NCI-H2081 (cell line): ENCODE measurements at places on chromosomes 2 and 18.

DNA sequence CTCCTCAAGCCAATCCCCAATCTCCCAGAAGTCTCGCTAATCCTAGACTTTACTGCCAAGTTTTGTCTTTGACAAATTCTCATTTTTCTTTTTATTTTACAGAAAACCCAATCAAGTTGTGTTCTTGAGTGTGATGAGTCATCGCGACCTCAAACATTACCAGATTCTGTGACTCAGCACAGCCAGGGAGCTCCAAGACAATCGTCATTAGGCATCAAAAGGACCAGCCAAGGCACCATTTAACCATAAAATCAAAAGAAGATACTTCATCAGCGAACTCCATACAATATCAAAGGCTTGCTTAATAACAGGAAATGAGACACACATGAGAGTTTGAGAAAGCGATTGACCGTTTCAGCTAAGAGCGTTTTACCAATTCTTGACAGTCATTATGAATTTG is 146.2 kb upstream of the AGAP1 start:
- DNase-seq = no peak

- DNase-seq = no peak
Measured at GRCh38 chr18:332007-332406, 64.2 kb upstream of the THOC1 start.

- DNase-seq = no peak
Measured at GRCh38 chr2:54809819-54810218, 86.4 kb downstream of the EML6 start.

DNA sequence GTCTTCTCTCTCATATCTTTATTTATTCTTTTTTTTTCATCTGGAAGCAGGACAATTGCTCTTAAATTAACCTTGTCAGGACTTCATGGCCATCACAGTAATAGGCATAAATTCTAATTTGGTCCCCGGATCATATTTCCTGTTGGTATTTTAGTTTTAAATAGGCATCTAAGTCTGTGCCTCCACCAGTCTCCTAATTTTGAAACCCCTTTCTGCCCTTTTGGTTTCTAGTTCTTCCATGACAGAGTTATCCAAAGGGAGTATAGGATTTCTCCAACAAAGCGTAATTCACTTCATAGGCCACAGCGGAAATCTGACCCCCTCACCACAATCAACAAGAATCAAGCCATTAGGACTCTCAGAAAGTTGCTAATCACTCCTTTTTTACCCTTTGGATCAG is 3.8 kb downstream of the EPHA4 start:
- DNase-seq = no peak

DNA sequence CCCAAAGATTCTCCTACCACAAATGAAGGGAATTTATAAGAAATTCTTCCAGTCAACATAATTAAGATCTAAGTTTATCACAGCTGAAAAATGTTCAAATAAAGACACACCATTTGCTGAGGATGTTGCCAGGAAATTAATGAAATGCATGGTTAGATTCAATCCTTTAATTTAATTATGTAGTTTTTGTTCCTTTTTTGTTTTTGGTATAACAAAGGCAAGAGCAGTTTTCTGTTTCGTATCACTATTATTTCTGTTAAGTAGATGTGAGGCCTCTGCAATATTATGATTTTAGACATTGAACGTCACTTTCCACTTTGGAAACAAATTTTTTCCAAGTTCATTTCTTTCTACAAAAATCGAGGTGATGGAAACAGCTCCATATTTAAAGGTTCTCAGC is 440.0 kb downstream of the THSD7B start:
- no peak for DNase-seq

DNA sequence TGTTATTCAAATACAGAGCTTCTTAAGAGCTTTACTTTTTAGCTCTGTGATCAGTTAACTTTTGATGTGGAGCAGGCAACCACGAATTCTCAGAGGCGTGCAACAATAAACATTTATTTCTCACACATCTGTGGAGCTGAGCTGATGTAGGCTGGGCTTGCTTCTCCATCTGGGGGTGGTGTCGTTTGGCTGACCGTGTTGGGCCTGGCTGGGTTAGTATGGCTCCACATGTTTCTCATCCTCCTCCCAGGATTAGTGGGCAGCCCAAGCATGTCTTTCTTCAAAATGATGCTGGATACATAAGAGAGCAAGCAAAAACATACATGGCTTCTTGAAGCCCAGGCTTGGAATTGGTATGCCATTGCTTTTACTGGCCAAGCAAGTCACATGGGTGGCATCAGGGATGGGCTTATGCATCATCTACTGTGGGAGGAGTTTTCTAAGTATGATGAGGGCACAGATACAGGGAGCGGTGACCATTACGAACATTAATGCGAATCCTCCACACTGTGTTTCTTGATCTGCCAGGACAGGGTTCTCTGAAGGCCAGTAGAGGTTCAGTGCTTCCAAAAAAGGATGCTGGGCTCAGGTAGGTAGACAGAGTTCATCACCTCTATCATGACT is 157.0 kb upstream of the TNP1 start:
- DNase-seq = no peak

GRCh38 chr2:161381546-161381945 is 34.6 kb upstream of the TBR1 start:
- DNase-seq = no peak

DNA sequence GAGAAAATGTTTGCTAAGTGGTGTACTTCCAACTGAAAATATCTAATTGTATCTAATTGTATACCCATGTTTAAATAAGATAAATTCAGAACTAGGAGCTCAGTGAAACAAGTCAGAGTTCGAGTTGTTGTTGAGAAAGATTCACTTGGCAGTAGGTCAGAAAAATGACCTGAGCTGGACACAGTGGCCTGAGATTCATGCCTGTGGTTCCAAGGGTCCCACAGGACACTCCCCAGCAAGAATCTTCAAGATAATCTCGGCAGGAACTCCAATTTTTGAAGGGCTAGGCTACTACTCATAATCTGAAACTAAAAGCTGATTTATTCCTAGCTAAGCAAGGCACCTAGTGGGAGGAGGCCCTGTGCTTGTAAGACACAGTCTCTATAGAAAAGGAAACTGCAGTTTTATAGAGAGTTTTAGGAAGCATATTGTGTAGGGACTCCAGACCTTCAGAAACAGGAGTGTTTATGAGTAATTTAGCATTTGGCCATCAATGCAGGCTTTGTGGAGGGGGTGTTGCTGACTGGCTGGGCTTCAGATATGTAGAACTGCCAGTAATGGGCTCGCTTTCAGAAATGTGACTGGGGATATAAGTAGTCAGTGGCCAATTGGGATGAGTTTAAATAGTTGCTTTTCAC is 43.2 kb downstream of the SP140 start:
- no peak for DNase-seq

GRCh38 chr18:34219651-34220050 is 5.1 kb downstream of the NOL4 start:
- peak; percentile 90 for DNase-seq

DNA sequence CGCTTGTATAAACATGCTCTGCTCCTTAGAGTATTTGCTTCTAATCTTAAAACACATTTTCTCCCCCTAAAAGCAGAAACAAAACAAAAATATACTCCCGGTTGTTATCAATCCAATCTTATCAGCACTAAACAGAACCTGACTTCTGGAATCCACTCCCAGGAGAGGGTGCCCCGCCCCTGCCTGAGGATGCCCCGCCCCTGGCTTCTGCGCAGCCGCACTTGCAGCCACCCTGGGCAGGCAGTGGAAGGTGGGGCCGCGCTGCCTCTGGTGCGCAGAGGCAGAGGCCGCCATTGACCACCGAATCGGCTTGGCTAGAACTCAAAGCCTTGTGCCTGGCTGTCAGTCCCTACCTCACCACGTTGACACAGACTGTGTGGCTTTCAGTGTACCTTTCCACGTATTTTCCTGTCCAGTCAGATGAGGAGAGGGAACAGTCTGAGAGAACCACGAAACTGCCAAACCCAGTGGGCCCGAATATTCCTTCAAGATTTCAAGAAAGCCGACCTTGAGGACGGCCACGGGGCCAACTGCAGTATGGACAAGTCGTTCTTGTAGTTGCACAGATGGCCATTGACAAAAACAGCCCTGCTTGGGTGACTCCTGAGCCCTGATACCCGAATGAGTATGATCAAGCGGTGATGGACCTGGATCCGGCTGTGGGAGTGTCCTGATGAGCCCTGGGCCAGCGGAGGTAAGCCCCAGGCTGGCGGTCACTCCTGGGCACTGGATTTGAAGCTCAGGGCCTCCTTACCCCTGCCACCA is 46.2 kb upstream of the ARHGAP28 start:
- peak; percentile 35 for DNase-seq

DNA sequence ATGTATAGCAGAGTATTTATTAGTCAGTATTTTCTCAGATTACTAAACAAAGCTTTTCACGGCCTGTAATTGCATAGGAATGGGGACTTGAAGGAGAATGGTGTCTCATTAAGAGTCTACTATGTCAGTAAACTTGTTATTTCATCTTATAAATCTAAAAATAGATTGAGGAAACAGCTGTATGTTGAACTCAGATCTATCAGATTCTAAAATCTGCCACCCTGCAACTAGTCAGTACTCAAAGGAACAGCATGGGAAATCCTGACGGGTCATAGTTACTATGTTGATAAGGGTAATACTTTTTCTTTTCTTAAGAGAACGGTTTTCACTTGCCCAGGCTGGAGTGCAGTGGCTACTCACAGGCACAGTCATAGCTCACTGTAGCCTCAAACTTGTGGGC is 70.2 kb upstream of the EMILIN2 start:
- no peak for DNase-seq

DNA sequence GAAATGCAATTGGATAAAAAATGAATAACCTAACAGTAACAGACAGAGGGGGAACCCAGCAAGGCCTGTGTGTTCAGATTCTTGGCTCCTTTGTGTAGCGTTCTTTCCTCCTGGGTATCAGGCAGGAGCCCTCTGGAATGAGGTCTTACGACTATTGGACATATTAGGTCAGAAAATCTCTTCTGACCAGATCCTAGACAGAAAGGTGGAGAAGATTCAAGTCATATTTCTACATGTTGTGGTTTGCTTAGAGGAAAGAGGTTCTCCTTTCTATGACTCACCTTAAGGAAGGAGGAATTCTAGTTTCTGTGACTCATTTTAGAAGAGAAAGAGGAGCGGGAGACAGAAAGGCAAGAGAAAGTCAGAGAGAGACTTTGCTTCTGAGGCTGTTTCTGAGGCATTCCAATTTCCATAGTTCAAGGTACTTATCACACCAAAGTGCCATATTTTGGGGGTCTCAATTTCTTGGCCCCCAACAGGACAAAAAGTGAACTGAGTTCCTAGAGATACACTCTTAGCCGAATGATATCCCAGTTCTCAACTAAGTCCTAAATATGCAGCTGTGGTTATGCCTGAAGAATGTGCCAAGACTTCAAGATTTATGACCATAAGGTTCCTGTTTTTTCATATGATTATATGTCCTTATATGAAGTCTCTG is 618.6 kb downstream of the ZEB2 start:
- no peak for DNase-seq

GRCh38 chr2:205898744-205899143 is 187.2 kb downstream of the INO80D start:
- DNase-seq = no peak
